Stimulated activated naive CD8-positive, alpha-beta T cell treated with anti-CD3 and anti-CD28 coated beads, Interleukin-15, Interleukin-2, amounts not matched to agents 100 U/mL and 50 U/mL, for 24 hours (primary cell): ENCODE measurements at places on chromosomes 1 and 21.
A peak's percentile ranks its signal among the peaks of the same experiment; 100 is the strongest.

DNA sequence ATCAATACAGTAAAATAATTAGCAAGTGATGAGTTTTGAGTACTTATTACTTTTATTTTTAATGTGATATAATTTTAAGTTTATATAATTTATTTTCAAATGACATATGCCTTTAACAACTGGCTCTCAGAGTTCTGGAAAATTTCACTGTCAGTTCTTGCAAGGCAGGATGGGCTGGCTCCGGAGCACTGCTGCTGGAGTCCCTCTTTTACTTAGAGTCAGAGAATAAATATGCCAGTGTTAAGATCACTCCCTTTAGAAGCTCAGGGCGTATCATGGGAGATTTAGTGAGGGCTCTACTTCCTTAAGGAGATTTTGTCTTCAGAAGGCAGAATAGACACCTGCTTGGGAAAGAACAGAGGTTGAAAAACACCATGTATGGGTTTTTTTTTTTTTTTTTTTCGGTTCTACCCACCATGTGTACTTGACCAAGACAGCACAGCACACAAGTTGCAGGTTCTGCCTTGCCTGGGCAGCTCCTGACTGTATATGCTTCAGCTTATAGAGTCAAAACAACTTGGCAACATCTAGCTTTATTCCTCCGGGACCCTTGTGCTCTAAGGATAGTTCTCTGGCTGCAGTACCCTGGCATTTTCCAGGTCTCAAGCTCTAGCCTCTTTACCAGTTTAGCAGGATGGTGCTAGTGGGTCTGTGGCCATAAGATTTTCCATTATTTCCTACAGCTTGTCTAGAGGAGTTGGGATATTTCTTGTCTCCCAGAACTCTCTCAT lies 29.7 kb upstream of the FMOD start:
- no peak for DNase-seq

DNA sequence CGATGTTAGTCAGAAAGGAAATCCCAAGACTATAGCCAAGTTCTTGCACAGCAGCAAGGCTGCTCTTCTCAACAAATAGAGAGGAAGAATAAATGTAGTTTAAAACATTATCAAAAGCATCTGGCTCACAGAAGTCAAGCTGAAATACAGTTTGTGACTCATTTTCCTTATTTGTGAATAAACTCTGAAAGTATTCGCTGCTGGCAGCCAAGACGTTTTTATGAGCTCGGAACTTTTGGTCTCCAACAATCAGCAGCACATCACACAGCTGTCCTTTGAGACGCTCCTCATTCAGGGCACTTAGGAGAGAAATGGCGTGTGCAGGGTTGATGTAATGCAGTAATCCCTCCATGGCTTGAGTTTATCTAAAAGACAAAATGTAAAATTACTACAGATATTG lies 16.4 kb downstream of the ZBTB21 start:
- DNase-seq, result no peak

GRCh38 chr1:214837376-214837775 lies 234.4 kb downstream of the CENPF start:
- DNase-seq, result no peak

- DNase-seq, result no peak
Measured at GRCh38 chr1:168427051-168427450, 116.7 kb downstream of the XCL2 start.

DNA sequence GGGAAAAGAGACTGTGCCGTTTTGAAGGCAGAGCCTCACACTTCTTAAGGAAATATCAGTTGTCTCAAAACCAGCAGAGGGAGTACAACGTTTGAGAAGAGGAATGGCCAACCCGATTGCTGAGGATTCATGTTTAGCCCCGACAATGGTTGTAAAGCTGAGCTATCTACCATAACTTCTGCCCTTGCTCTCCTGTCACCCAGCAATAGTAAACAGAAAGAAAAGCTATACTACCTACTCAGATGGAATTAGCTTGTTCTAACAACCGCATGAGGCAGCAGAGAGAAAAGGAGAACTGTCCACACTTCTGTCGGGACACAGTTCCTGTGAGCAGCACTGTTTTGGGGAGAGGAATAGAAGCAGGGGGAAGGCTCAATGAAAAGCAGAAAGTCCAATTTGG lies 91.2 kb downstream of the SLC45A1 start:
- DNase-seq, result no peak

DNA sequence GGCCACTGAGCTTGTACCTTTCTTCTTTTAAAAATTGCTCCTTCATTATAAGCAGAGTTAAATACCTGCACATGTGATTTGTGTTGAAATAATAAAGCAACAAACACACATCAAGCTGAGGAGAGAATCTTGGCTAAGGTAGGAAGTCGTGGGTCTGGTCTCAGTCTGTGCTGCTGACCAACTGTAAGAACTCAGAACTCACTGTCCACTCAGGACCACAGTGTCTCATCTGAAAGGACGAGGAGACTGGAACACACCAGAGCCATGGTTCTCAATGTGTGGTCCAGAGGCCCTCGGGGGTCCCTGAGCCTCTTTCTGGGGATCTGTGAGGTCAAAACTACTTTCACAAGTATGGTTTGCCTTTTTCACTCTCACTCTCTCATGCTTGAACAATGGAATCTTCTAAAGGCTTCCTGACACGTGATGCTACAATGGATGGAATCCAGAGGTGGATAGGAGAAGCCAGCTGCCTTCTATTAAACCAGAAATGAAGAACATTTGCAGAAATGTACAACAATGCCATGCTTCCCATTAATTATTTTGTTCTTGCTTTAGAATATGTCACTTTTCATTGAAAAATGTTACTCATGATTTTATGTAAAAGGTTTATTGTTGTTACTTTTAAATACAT lies 17.3 kb upstream of the ETS2 start:
- DNase-seq, result no peak

DNA sequence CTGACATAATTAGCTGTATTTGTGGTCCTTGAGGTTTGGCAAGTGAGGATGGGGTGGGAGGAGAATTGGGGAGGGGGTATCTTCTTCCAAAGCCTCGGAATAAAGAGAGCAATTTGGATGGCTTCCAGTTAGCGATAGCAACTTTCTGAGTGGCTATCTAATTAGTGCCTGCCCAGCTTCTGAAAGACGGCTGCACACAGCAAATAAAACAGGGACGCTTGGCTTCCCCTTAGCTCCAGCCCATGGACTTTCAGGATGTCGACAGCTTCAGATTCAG lies 31.1 kb downstream of the KLHDC7A start:
- no peak for DNase-seq

- DNase-seq, result no peak
Measured at GRCh38 chr1:8018492-8019228, 7.4 kb downstream of the ERRFI1 start.

DNA sequence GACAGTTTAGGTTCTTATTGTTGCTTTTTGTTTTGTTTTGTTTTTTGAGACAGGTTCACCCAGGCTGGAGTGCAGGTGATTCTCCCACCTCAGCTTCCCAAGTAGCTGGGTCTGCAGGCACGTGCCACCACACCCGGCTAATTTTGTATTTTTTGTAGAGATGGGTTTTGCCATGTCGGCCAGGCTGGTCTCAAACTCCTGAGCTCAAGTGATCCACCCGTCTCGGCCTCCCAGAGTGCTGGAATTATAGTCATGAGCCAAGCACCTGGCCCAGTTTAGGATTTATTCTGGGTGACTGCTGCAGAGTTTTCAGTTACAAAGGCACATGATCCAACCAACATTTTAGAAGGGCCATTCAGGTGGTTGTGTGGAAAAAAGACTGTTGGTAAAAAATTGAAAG lies 102.0 kb downstream of the SPAG17 start:
- DNase-seq, result no peak

- DNase-seq, result peak; percentile 17
Measured at GRCh38 chr1:226029093-226029496, 30.0 kb upstream of the SDE2 start.

GRCh38 chr1:182111496-182111895 lies 50.0 kb upstream of the ZNF648 start:
- no peak for DNase-seq

DNA sequence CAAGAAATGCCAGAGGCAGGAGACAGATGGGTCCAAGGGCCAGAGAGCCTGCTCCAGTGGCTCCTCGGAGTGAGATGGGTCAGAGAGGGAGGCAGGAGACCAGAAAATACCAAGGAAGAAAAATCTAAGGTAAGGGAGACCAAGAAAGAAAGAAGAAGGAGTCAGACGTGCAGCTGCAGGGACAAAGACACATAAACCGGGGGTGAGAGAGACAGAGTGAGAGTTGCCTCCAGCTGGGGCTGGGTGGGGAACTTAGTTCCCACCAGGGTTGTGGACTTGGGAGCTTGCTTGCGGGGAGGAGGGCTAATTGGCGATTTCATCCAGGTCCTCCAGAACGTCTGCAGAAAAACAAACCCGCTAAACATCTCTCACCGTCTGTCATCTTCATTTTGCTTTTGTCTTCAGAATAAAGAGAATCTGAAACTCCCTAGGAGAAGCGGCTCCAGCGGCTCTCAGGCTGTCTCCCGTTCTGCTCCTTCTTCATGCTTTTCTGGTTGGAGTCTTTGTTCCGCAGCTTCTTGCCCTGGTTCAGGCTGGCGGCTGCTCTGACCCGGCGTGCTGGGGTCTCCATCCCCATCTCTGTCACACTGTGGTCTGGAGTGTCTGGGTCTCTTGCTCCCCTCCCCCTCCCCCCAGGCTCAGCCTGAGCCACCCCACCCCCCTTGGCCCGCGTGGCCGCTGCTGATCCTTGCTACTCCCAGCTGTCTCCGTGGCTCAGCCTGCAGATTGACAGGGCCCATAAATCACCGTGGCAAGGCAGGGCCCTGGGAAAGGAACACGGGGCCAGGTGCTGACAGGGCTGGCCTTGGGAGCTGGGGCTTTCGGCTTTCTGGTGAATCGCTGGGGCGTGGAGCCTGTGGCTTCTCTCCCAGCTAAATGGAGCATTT lies 66.6 kb downstream of the UBIAD1 start:
- DNase-seq, result no peak

DNA sequence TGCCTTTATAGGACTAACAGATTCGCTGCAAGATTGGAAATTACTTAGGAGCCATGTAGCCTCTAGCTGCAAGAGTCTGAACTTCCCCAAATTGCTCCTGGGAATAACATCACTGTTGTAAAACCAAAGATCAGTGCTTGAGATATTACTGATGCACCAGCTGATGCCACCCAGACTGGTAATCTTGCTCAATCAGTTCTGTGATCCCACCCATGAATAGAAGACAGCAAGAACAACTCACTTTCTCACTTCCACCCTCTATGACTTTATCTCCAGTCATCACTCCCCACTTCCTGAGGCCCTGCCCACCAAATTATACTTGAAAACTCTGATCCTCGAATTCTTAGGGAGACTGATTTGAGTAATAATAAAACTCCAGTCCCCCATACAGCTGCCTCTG lies 1011.1 kb downstream of the PLA2G4A start:
- no peak for DNase-seq
